ENCODE measurements at places on chromosomes 11 and 22.

GRCh38 chr11:98772893-98773292 is 247.9 kb upstream of the CNTN5 start:
- DNase-seq = no peak

GRCh38 chr11:95301474-95301873 is 70.5 kb upstream of the SESN3 start:
- no peak for DNase-seq

- peak; percentile 58 for DNase-seq
These were observed 437 bp downstream of the KIAA0930 start for GRCh38 chr22:45240104-45240809.

DNA sequence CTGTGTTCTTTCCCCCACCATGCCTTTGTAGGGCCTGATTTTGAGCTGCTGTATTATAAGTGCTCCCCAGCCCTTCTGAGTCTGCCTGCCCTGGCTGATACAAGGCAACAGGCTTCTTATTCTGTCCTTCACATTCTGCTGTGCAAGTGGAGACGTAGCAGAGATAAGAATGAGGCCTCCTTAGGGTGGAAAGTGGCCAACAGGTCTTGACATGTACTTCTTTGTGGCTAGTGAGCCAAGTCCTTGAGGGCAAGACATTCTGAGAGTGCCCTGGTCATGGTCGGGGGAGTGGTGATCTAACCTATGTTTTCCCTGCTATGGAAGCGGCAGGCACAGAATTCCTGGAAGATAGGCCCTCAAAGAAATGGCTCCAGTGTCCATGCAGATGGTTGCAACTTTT is 235.7 kb upstream of the CADM1 start:
- no peak for DNase-seq

DNA sequence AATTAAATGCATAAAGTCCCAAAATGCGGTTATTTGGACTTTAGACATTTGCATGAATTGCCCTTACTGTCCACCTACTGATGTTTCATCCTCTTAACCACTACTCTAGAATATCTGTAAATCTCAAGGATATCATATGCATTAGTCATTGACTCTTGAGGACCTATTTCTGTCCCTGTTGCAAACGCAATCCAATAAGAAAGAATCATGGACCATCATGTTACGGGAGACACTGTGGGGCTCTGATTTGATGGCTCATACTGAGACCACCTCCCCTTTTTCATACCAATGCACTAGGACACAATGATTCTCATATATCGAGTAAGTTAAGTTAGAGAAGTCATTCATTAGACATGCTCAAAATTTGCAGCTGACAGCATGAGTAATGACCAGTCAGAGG is 14.4 kb downstream of the POU2AF2 start:
- DNase-seq = no peak

- peak; percentile 59 for DNase-seq
These were observed 40.7 kb upstream of the CD82 start for GRCh38 chr11:44524751-44525201.

- no peak for DNase-seq
These were observed 4.1 kb downstream of the MARK2 start for GRCh38 chr11:63843041-63843440.

- DNase-seq = no peak
These were observed 123.6 kb upstream of the CADM1 start for GRCh38 chr11:115627666-115628460.

DNA sequence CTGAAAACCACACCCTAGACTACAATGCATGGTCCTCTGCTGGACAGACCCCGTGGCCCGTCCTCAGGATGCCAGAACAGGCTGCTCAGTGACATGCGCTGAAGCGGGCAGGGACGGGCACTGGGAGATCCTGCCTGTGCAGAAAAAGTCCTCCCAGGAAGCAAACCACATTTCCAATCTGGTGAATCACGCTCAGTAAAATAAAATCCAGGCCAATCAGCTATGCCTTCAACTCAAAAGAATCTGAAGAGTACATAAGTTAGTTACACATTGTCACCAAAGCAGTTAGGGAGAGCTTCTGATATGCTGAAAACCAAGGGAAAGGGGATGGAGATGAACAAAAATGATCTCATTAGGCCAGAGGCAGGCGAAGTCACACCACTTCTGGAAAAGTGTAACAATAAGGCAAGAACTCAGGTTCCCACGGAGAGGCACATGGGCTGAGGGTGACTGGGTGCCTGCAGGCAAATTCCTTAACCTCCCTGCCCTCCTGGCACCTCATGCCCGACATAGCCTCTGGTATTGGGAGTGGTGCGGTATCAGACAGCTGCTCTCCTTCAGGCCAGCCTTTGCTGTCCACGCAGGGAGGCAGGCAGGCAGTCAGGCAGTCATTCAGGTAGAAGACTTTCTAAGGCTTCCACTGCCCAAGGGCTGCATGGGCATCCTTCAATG is 66.4 kb downstream of the APOL5 start:
- DNase-seq = no peak

GRCh38 chr11:129733384-129733783 is 82.3 kb upstream of the TMEM45B start:
- DNase-seq = no peak

GRCh38 chr11:78869293-78869692 is 294.6 kb upstream of the NARS2 start:
- no peak for DNase-seq

GRCh38 chr22:44273175-44273574 is 39.6 kb downstream of the SHISAL1 start:
- DNase-seq = no peak

DNA sequence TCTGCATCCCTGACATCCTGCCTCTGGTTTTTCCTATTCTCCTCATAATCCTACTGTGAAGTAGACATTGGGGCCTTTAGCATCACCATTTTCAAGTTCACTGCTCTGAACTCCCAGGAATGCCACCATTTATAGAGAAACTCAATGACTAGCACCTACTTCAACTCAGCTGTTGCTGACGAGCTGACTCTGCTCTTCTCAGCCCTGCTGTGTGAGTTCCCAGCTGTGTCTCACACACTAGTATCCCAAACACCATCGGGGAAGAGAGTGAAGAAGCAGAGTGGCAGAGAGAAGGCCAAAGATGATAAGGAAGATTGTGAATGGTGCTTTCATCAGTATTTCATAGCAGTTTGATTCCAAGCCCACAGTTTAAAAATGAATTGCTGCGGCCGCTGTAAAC is 71.9 kb downstream of the PLEKHA7 start:
- DNase-seq = no peak

DNA sequence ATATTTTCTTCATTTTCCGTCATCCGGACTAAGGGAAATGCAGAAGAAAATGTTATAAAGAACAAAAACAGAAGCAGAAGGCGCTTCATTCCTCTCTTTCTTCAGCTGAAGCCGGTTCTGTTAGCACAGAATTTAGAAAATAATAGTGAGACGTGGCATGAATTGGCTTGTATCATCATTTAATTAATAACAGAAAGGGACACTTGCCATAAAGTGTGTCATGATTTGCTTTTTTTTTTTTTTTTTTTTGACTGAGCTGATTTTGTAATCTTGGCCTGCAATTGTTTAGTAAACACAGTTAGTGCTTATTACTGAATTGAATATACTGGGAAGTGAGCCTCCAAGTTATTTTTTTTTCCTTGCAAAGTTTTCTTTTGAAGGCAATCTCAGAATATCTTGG is at the start of gene MMP27:
MMP27 (minus strand) TSS at position 144 of the 400 bp plus-strand sequence; CDS start at position 89, 55 bp downstream.
- DNase-seq = no peak

DNA sequence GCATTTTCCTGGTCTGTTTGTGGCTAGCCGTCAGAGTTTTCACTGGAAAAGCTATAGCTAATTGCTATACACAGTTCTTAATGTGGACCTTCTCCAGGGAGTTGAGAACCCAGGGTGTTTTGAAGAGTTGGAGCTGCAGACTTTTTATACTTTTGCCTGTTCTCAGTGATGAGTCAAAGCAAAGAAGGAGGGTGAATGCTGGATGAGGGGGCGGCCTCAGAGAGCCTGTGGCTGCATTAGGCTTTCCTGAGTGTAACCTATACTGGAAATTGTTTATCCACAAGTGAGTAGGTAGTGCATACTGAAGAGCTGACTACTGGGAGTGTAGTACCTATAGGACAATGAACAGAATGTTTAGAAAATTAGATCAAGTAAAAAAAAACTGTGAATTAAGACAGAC is 79.7 kb upstream of the HORMAD2 start:
- no peak for DNase-seq

DNA sequence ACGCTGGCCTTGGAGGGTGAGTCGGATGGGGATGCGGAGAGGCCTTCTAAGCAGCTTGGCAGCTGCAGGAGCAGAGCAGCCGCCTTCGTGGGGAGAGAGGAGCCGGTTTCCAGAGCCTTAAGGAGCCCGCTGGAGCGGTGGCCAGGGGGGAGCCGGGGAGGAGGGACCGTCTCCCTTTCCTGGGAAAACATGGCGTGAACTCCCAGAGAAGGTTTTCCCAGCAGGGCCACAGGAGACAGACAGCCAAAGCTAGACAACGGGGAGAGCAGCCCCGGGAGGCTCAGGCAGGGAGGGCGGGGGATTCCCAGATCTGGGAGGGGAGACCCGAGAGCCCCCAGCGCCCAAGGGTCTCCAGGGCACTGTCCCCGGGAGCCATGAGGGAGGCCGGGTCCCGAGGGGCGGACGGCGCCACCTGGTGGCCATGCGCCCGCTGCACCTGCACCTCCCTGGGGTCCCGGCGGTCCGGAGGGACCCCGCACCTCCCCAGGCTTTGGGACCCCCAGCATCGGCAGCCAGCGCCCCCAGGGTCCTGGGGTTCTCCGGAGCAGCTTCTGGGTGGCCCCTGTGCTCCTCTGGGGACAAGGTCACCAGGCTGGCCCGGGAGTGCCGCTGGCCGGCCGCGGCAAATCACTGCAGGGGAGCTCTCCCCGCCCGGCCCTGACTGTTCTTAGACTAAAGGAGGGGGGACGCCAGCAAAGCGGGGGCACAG is 2.4 kb upstream of the SYT8 start:
- DNase-seq = peak; percentile 59

- DNase-seq = peak; percentile 50
These were observed 32.2 kb upstream of the LRRC10B start for GRCh38 chr11:61476371-61476770.

GRCh38 chr11:114738954-114739353 is 60.6 kb downstream of the NXPE2 start:
- DNase-seq = peak; percentile 36

GRCh38 chr11:7892059-7892699 is 38.9 kb downstream of the OR10A6 start:
- no peak for DNase-seq

GRCh38 chr11:8070417-8071115 is 10.4 kb upstream of the TUB start:
- peak; percentile 35 for DNase-seq

DNA sequence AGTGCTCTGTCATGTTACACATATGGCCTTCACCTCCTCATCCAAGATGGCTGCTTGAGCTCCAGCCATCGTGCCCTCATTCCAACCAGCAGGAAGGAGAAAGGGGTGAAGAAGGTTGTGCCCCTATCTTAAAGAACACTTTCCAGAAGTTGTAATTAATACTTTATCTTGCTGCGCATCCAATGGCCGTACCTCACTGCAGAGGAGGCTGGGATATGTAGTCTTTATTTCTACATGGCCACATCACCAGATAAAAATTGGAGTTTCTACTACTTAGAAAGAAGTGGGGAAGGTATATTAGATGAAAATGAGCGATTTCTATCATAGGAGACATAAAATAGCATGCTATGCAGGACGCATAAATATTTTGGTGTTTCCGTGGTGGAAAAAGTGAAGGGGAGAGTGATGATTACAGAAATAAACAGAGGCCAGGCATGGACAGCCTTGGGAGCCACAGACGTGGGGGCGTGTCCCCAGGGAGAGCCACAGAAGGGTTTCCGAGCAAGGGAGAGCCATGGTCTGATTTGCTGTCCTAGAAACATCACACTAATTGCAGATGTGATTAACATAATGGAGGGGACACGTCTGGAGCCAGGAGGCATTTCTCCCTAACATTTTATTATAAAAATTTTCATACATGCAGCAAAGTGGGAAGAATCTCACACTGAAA is 8.8 kb upstream of the MB start:
- DNase-seq = no peak

DNA sequence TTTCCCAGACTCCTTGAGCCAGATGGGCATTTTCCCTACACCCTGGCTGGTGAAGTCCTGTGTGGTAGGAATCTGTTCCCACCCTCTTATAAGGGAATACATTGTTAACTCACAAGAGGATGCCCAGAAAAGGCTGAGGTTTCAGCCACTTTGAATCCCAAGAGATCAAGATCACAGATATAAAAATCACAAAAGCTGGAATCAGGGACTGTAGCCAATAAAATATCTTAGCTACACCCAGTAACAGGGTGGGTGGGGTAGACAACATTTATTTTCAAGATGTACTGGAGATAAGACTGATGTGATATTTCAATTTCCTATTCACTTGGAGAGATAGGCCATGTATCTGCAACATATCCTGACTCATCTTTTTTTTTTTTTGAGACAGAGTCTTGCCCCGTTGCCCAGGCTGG is 50.3 kb downstream of the COPB1 start:
- DNase-seq = no peak

- DNase-seq = peak; percentile 45
These were observed 5.4 kb downstream of the PTPMT1 start for GRCh38 chr11:47570651-47571356.

- DNase-seq = peak; percentile 92
These were observed 54.2 kb downstream of the GRAMD4 start for GRCh38 chr22:46674367-46674781.

- no peak for DNase-seq
These were observed 511 bp downstream of the DGKZ start for GRCh38 chr11:46347637-46348311.

DNA sequence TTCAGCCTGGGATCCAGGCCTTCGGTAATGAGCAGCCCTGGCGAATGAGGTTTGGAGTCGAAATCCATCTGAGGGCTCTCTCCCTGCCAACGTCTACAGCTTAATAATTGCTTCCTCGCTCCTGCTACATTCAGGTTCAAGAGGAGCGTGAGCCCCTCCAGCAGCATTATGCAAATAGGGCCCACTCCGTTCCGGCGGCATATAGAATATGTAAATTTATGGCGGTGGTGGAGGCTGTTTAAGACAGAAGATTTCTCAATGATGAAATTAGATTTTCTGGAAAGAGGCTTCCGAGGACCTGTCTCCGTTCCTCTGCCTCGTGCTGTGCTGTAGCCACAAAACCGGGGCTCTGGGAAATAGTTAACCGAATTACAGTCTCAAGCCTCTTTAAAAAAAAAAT is 402.8 kb downstream of the MIAT start:
- no peak for DNase-seq

DNA sequence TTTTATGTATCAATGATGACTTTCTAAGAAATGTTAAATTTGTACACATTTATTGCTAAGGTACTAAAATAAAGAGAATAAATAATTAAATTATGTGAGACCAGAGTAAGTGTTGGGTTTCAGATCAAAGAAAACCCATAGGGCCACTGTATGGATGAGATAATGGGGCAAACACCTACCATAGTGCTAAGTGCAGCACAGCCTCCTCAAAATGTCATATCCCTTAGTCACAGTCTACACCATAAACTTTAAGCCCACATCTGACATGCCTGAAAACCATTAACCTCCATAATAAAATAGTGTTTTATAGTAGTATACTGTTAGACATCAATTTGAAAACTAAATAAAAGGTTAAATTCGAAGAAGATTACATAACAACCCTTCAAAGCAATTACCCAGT is 37.5 kb downstream of the SESN3 start:
- no peak for DNase-seq

DNA sequence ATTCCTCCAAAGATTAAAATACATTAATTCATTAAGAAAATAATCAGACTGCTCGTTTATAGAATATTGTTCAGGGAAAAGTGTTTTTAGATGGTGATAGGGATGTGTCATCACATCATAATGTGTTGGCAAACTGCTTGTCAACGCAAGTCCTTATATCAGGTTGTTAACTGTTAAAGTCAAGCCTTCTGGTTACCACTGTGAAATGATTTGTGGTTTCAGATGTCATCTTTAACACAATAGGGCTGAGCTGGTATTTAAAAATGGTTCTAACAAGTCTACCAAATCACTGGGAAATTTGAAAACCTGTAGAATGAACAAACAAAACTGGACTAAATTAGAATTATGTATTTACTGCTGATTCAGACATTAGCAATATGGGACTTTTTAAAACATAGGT is 2.4 kb upstream of the MMP13 start:
- no peak for DNase-seq

All from suppressor macrophage treated with lipopolysaccharide for 1 hour (primary cell).